ENCODE measurements at places on chromosomes 3 and 15. TPM values are rescaled to one million over a fixed set of nuclear protein-coding genes. Genes with fewer than 3 reads are reported as not detected.

The MFN1 gene
- 21.9 TPM for total RNA-seq

The SRGAP3 gene
- 0.20 TPM for total RNA-seq

The PRKCI gene
- 37.4 TPM for total RNA-seq

The GNB4 gene
- total RNA-seq: not detected

The TMOD2 gene
- 0.08 TPM for total RNA-seq

- DNase-seq: no peak
Measured at GRCh38 chr15:78343276-78344060, 3.3 kb downstream of the CRABP1 start.

- no peak for DNase-seq
Measured at GRCh38 chr3:51938780-51939425, 2.8 kb downstream of the RRP9 start.

DNA sequence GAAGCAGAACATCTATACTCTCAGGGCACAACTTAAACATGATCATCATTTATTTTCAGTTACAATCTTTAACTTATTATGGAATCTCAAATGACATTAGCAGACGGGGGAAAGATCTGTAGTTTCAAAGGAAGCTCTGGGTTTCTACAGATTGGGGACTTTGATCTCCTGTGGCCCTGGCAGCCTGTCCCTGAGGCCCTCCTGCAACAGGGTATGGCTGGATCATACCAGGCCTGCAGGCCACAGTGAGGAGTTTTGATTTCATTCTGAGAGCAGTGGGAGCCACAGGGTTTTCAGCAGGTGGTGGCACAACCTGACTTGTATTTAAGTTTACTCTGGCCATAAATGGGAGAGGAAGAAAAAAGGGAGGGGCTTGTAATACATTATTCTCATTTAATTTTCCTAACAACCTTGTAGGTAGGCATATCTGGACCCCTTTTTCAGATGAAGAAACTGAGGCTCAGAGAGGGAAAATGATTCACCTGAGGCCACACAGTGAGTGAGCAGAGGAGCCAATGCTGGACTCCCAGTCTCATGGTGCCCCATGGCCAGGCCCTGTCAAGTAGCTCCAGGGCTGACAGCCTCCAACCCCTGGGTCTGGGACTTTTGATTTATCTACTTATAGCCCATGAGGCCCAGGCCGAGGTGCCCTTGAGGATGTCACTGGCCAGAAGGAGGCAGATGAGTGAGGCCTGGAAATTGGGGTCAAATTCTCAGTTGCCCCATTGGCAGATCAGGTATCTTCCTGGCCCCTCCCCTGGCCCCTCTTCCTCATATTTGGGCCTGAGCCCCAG lies 71.0 kb downstream of the ATP2B2 start:
- DNase-seq: no peak

DNA sequence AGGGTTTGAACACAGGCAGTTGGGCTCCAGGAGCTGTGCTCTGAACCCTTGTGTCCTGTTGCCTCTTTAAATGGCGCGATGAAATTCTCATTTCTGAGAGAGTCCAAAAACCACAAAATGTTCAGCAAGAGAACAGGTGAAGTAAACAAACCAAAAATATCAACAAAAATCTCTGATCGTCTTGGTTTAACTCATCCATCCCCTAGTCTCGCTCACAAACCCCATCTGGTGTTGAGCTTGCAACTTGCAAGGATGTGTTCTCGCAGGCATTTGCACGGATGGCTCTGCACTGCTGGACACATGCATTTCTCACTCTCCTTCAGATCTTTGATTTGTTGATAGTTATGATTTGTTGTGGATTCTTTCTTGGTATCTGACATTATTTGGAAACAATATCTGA lies 31.1 kb downstream of the FAH start:
- DNase-seq: peak; percentile 8

- DNase-seq: no peak
Measured at GRCh38 chr3:124765197-124765840, 35.1 kb downstream of the UMPS start.

DNA sequence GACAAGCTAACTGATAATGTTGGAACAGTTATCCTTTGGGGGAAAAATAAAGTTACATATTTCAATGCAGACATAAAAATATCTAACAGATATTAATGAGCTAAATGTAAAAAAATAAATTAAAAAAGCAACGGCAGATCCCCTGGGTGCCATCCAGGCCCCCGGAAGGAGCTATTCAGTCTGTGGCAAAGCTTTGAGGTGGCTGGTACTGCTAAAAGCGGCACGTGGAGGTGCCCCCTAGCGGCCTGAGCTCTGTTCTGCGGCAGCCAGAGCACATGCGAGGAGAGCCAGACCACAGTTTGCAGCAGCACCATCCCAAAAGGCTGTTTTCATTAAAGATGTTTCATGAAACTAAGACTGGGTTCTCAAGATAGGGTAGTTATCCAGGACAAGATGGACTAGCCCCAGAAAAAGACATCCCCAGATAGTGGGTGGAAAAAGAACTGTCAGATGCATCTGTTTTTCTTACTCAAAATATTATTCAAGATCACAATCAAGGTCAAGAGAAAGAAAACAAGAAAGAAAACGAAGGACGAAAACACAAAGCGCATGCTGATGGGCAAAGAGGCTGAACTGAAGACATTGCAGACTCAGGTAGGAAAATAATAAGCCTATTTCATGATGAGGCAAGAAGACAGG lies 18.7 kb downstream of the AP3S2 start:
- DNase-seq: peak; percentile 89

DNA sequence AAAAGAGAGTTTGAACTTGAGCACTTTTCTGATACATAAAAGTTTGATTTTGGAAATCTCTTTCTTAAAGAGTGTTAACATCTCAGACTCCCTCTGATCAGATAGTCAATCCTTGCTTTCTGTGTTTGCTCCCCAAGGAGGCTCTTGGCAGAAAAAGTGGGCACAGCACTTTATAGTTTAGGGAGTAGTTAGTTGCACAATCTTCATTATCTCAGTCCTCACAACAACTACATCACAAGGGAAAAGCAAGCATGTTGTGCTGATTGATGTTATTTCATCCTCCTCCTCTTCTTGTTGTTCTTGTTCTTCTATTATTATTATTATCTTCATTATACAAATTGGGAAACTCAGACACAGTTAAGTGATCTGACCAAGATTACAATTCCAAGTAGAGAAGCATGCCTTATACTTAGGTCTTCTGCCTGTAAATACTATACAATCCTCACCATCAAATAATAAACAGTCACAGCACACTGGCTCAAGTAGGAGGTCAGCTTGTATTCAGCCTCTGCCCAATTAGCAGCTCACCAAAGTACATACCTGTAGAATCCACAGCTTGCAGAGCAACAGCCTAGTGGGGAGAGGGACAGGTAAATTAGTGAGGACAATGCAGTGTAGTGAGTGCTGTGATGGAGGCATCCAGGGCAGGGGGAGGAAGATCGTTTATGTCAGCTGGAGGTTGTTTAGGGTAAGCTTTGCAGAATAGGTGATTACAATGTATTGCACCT lies 304.1 kb upstream of the MME start:
- DNase-seq: no peak

GRCh38 chr3:118573912-118574311 lies 460.7 kb downstream of the IGSF11 start:
- no peak for DNase-seq

DNA sequence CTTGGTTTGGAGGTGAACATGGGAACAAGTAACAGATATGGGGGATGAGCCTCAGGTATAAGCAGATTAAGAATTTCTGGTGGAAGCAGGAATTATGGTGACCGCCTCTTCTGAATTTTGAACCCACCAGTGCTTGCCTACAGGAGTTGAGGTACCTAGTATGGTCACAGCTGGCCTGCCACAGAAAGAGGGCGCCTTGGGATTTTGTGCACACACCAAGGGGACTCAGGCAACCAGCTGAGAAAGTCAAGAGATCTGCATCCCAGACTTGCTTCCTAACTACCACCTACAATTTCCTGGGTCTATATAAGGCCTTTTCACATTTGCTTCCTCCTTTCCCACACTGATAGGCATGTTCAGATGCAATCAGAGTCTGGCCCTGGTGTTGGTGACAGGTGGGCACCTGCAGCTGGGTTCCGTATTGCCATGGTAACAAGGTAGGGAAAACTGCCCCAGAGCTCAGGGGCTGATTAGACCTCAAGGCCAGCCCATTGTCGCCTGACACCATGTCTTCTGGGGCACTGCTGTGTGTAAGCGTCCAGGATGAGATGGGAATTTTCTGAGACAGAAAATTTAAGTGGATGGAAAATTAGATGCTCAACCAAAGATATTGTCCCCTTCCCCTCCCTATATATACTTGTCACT lies 75.9 kb upstream of the RASGRF1 start:
- DNase-seq: no peak

- no peak for DNase-seq
Measured at GRCh38 chr15:89649716-89650115, 5.6 kb downstream of the KIF7 start.

- no peak for DNase-seq
Measured at GRCh38 chr3:135930255-135930654, 35.3 kb upstream of the PPP2R3A start.
